CD4-positive, alpha-beta memory T cell (primary cell): ENCODE measurements at places on chromosomes 3 and 15. TPM values are rescaled to one million over a fixed set of nuclear protein-coding genes. Genes with fewer than 3 reads are reported as not detected.

The P2RY14 gene
- total RNA-seq: 1.3 TPM

The GPR62 gene
- total RNA-seq: not detected

The CHRM5 gene
- not detected for total RNA-seq

The ECE2 gene
- total RNA-seq: not detected

The GRK7 gene
- total RNA-seq: 0.25 TPM

The PATL2 gene
- 62.1 TPM for total RNA-seq

The SLC28A1 gene
- not detected for total RNA-seq

The IQCF5 gene
- not detected for total RNA-seq

The SOX14 gene
- not detected for total RNA-seq

The ILDR1 gene
- not detected for total RNA-seq

The GOLGA8T gene
- total RNA-seq: 0.72 TPM

The CYP8B1 gene
- not detected for total RNA-seq

The CDHR4 gene
- total RNA-seq: 0.17 TPM

- DNase-seq: peak; percentile 45
Measured at GRCh38 chr15:90871139-90871715, 2.8 kb downstream of the FURIN start.

DNA sequence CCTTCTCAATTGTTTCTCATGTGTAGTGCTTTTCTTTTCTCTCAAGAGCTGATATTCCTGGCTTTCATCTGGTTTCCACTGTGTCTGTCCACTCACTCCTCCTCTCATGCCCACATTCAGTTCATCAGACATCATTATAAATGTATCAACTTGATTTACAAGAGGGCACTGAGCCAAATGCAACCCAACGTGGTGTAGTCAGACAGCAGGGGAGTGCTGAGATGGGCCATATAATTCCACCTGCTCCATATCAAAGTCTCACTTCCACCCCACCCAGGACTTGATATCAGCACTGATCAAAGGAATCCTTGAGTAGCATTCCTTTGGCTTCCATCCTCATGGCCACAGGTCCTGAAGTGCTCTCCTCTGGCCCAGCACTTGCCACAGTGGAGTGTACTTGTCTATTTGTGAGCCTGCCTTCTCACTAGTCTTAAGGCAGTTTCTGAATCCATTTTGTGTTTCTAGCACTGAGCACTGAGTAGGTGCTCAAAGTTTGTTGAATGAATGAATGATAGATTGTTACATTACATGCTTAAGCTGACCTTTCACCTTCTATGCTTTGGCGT lies 252.8 kb downstream of the CLSTN2 start:
- no peak for DNase-seq

DNA sequence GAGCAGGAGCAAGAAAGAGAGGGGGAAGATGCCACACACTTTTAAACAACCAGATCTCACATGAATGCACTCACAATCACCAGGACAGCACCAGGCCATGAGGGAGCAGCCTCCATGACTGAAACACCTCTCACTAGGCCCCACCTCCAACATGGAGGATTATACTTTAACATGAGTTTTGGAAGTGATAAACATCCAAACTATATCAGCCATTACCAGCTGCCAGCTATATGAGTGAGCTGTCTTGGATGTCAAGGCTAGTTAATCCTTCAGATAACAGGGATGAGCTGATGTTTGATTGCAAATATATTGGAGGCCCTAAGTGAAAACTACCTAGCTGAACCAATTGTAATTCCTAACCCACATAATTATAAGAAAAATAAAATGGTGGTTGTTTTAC lies 108.4 kb upstream of the DCBLD2 start:
- DNase-seq: no peak

DNA sequence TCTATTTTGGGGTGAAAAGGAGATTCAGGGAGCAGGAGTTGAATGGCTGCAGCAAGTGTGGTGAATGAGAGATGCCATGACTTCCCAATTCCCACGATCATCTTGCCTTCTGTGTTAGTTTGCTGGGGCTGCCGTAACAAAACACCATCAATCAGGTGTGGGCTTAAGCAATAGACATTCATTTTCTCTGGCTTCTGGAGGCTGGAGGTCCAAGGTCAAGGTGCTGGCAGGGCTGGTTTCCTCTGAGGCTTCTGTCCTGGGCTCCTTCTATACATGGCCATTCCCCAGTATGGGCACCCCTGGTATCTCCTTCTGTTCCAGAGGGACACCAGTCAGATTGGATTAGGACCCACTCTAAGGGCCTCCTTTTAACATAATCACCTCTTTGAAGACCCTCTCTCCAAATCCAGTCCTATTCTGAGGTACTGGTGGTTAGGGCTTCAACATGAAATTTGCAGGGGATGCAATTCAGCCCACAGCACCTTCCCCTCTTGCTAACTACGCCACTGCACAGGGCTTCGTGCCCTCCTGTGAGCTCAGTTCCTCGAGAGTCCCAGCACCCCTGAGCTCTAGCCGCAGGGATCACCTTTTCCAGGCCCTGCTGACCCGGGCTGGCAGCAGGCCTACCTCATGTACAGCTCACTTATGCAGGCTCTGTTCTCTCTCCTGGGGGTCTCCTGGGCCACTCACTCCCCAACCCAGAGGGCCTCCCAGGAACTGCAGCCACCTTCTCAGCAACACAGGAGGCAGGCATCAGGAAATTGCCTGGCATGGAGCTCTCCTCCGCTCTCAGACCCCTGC lies 37.3 kb upstream of the SLC6A11 start:
- no peak for DNase-seq

GRCh38 chr3:158085931-158086330 lies 20.3 kb downstream of the SHOX2 start:
- no peak for DNase-seq

- DNase-seq: no peak
Measured at GRCh38 chr15:92681141-92681631, 25.6 kb upstream of the FAM174B start.

DNA sequence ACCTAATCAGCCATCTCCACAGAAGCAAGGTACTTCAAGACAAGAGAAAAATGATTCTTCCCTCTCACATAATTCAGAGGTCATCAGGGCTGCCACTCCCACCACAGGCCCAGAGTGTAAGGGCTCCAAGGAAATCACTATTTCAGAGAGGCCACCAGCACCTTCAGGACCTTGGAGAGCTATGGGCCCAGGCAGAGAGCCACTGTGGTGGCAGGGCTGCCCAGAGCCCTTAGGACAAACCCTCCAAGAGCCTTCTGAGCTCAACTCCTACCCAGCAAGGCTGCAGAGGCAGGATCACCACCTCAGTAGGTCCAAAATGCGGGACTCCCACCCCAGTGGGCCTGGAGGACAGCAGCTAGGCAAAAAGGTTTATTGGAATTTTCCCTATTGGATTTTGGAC lies 17.9 kb upstream of the FAN1 start:
- no peak for DNase-seq

GRCh38 chr3:127734754-127735473 lies 62.2 kb downstream of the ABTB1 start:
- no peak for DNase-seq

- DNase-seq: no peak
Measured at GRCh38 chr3:52341123-52341522, 25.0 kb downstream of the DNAH1 start.

DNA sequence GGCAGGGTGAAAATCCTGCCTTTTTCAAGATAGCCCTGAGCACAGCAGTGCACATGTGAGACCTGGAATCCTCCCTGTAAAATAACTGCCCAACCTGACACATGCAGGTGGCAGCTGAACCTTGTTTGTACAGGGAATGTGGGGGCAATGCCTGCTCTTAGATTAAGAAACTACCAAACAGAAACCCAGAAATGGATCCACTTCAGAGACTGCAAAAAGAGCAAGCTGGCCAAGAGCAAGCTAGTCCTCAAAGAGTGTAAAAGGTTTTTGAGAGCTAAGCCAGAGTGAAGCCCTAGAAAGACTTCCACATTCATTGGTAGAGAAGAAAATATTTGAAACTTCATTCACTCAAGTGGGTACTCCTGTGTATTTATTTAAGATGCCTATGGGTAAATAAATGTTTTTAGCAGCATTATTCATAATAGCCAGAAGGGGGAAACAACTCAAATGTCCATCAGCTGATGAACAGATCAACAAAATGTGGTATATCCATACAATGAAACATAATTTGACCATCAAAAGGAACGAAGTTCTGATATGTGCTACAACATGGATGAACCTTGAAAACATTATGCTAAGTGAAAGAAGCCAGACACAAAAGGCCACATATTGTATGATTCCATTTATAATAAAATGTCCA lies 96.0 kb upstream of the TSC22D2 start:
- no peak for DNase-seq

DNA sequence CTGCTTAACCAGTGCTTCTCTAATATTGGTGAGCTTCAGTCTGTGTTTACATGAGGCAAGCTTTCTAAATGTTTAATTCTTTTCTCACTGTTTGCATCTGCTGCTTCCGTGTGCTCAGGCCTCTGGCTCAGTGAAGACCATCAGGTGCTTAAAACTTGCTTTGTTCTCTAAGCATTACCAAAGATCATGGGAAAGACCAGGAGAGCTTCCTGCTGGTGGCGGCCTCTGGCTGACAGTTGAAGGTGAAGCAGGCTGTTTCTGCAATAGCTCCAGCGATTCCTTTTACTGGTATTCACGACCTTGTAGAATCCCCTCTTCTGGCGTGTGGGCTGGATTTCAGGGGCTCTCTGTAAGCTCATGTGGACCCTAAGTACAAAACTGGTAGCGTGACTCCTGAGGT lies 45.1 kb downstream of the EDEM1 start:
- DNase-seq: no peak

- DNase-seq: no peak
Measured at GRCh38 chr3:116039651-116039985, 405.7 kb downstream of the LSAMP start.

DNA sequence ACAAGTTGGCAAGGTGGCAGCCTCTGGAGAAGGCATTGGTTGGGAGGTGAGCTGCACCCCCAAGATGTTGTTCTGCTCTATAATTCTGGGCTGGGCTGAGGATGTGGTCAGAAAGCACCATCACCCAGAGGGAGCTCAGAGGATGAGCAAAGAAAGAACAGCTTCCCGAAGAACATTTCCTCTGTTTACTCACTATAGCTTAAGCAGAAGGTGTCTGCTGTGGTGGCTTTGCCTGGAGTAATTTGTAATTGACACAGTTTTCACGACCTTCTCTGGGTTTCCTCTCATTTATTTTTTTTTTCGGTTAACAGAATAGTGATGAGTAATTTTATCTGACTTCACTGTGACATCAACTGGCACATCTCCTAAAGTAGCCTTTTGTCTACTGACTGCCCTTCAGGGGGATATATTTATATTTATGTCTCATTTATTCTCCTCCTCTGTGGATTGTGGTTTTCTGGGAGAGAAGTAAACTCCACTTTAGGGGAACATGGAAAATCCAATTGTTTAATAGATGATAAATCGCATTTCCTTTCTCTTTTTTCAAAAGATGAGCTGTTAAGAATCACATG lies 49.5 kb upstream of the ABHD17C start:
- no peak for DNase-seq

DNA sequence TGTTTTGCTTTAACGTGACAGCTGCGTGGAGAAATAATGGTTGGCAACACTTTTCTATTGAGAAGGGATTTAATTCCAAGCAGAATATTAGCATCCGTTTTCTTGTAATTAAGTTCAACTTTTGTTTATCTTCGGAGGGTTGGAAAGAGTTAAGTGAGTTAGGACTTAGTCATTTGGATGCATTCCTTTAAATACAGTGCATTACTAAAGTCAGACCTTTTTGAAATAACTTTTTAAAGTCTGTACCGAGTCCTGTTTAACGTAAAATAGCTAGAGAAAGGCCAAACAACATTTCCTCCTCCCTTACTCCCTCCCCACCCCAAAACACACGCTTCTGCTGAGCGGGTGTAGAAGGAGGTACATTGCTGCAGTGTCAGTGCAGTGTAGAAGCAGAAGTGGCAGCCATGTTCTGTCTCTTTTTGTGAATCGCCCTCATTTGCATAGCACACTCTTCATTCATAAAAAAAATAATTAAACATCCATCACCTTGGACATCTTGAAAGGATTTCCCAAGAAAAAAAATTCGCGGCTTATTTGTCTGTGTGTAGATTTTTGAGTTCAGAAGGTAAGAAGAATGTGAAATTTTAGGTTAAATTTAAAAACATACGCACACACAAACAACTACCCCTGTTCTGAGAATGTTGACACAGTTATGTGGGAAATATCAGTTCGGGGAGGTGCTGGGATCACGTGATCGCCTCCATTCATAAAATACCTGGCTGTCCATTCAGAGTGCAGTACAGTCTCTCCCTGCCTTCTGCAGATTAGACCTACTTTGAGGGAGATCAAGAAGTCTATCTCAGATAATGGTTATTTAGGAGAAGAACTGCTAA lies 1.6 kb downstream of the SPRED1 start:
- DNase-seq: peak; percentile 57

DNA sequence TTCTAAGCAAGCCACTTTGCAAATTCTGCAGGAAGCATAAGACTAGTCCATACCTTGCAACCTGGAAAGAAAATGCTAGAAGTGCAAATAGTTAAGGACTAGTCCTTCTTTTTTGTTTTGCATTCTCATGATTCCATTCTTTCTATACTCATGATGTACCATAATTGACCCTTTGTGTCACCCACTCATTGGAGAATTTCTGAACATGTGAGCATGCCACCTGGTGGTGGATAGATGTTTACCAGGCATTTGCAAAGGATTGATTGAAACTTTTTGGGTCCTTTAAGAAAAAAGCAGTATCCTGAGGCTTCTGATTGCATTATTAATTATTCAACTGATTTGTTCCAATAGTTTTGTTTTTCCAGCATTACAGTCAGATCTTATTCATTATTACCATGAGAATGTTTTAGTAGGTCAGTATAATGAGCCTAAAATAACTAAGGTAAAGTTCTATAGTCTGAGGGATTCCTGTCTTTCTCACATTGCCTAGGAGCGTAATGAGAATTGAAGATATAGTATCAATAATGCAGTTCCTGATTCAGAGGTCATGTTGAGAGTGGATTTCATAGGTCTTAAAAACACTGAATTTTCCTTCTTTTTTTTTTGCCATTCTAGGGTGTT lies 20.2 kb upstream of the DIPK2A start:
- DNase-seq: no peak

GRCh38 chr15:31326875-31327668 lies 437 bp downstream of the KLF13 start:
- peak; percentile 84 for DNase-seq

GRCh38 chr3:55329849-55330248 lies 157.3 kb downstream of the WNT5A start:
- DNase-seq: no peak

DNA sequence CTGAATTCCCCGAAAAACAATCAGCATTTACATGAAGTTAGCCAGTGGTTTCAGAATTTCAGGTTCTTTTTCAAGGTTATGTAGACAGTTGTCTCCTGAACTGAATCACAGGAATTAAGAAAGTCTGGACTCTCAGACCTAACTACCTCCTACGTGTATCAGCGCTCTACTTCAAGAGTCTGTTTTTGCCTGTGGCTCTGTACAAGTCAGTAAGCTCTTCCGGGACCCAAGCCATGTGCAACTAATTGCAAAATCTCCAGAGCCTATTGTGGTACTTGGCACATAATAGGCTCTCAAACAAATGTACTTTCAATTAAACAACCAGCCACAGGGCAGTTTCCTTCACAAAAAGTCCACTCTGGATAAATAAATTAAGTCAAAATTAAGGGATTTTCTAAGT lies 414.2 kb downstream of the PDCD6IP start:
- DNase-seq: no peak

GRCh38 chr3:158753854-158754253 lies 21.6 kb upstream of the RARRES1 start:
- no peak for DNase-seq

GRCh38 chr15:66939451-66940023 lies 125.9 kb upstream of the SMAD3 start:
- no peak for DNase-seq

- no peak for DNase-seq
Measured at GRCh38 chr3:162338514-162338913, 841.9 kb downstream of the OTOL1 start.
